ENCODE measurements at places on chromosomes 11 and 22. TPM values are rescaled to one million over a fixed set of nuclear protein-coding genes. Genes with fewer than 3 reads are reported as not detected.

GRCh38 chr22:24063361-24063760 lies 52.3 kb downstream of the CABIN1 start:
- DNase-seq = no peak

DNA sequence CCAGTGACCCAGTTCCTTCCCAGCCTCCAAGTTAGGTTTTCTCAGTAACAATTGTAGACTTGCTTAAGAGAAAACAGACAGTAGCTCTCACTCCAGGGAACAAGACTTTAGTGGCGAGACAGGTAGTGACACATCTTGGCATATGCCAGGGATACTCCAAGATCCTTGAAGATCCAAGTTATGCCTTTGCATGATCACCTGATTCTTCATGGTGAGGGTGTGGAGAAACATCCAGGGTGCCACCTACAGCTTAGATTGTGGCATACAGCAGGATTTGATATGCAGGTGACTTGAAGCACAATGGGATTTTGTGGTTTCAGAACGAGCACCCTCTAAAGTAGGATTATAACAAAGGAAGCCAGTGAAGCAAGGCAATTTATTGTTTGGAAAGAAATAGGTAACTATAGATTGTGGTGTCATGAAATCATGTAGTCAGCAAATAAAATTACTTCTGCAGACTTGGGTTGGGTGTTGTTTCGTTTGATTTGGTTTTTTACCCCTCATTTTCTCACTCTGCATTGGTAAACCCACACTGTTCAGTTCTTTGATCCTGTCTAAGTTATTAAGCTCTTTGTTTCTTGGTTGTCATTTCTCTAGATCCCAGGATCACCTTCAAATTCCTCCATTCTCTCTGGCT lies 9.2 kb downstream of the POU2AF3 start:
- DNase-seq = no peak

DNA sequence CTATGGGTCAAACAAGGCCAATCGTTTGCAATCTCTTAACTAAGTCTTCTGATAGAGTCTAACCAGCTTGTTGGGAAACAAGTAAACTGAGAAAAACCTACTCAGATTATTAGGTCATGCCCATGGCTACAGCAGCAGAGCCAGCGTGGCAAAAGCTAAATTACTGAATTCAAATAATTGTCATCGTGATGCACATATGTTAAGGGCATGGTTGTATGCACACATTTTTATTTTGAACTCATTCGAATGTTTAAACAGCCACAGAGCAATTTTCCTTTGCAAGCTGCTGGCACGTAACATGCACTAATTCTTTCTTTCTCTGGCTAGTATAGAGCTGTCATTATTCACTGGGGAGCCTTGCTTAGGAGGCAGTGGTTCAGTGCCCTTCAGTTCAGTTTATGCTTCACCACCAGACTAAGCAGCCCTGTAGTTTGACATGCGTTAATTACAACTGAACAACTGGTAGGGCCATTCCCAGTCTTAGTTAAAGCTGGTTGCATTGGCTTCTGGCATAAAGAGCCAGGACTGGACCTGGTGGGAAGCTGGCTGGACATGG lies 396.4 kb downstream of the METTL15 start:
- DNase-seq = no peak

TSPAN18 gene
- polyA plus RNA-seq = 0.55 TPM

RASD2 gene
- polyA plus RNA-seq = 0.45 TPM

OPCML gene
- 2.0 TPM for polyA plus RNA-seq

SLC6A5 gene
- not detected for polyA plus RNA-seq

Data from BJ (cell line).